ENCODE measurements at places on chromosomes 2 and 18.

GRCh38 chr2:216084547-216084946, 2.8 kb downstream of the TMEM169 start:
- DNase-seq, result no peak

- no peak for DNase-seq
These were observed 76.1 kb downstream of the MBP start for GRCh38 chr18:77056344-77057005.

DNA sequence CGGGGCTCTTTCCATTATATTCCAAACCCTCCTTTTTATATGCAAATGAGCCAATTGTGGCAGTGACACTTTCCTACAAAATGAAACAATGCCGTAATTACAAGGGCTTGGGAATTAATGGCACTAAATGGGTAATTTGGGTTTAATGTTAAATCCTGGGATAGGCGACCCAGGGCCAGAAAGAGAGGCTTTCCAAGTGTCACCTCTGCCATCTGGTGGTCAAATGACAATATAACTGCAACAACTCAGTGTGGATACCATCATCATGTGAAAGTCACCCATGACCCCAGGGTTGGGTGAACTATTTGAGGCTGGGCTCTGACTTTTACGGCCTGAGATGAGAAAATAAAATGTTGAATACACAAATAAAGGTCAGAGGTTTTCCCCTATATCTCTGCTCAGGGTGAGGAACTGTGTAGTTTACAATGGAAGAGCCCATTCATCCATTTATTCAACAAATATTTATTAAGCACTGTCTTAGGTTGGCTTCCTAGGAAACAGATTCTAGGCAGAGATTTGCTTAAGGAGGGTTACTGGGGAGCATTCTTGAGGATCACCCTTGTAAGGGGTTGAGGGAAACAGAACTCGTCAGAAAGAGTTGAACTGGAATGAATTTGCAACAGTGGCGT, 13.6 kb upstream of the THADA start:
- no peak for DNase-seq

- no peak for DNase-seq
These were observed 458 bp downstream of the HYCC2 start for GRCh38 chr2:201070948-201071478.

GRCh38 chr2:196260546-196260945, 89.2 kb upstream of the STK17B start:
- DNase-seq, result no peak

GRCh38 chr2:100237163-100237562, 85.1 kb downstream of the LONRF2 start:
- DNase-seq, result no peak

- no peak for DNase-seq
These were observed 96.3 kb downstream of the UPP2 start for GRCh38 chr2:158197940-158198339.

DNA sequence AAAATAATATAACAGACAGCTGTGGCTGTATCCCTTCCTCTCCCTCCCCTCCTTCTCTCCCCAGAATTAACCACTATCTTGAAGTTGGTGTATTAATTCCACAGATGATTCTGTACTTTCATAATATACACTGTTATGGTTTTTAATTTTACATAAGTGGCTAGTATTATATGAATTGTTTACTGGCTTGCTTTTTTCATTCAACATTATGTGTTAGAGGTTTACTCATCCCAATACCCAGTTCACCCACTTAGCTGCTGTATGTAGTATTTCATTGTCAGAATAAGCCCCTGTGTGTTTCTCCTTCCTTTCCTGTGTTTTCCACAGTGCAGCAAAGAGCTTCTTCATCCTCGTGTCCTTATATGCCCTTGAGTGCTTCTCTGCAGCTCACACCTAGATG, 75.6 kb upstream of the B3GNT7 start:
- DNase-seq, result no peak

GRCh38 chr18:74861154-74861553, 263.5 kb downstream of the ZNF407 start:
- no peak for DNase-seq

DNA sequence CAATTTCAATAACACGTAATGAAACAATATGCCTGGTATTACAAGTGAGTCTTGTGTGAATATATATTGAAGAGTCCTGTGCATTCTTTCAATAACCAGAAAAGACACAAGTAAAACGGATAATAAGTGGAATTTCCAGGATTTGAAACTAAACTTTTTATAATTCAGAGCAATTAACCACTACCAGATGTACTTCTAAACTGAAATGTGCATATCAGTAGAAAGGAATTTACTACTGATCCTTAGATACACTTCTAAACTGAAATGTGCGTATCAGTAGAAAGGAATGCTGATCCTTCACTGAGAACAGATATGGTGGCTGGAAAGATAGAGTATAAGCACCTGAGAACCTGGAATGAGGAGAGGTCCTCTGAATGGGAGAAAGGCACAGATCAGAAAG, 470.9 kb upstream of the SPHKAP start:
- no peak for DNase-seq

GRCh38 chr2:43898134-43898837, 59.5 kb downstream of the ABCG8 start:
- no peak for DNase-seq

DNA sequence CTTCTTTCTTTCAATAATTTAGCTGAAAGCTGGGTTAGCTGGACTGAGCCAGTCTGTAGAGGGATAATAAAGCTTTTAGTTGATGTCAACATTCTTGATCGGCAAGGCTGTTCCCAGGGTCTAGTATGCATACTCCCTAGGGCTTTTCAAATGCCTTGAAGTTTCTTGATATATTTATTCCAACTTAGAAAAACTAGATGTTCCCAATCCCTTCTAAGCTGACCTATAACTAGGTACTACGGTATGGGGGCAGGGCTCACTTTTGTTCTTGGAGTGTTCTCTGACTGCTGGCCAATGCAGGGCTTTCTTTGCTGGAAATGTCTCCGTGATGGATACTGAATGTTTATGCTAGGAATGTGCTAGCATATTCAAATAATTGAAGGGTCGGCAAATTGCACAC, 258.6 kb upstream of the TANK start:
- DNase-seq, result no peak

- DNase-seq, result no peak
These were observed 44.7 kb downstream of the ABCB11 start for GRCh38 chr2:168986398-168986943.

GRCh38 chr2:203688798-203689197, 17.6 kb upstream of the CD28 start:
- DNase-seq, result no peak

DNA sequence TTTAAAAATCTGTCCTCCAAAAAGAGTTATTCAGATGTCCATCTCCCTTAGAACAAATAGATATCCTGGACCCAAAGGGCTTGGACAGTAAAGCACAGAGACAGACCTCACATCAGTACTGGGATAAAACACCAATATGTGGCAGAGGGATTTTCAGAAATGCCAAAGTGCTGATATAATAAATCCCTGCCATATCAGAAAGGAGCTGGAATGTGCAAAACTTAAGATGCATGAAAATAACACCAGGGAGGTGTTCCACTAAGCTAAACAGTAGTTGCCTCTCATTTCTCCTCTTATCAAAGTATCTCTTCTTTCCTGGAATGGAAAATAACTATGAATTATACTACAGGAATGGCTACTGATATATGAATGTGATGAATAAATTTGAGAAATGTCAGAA, 13.2 kb downstream of the USP40 start:
- no peak for DNase-seq

GRCh38 chr18:29594493-29594892, 1417.6 kb upstream of the CDH2 start:
- DNase-seq, result no peak

DNA sequence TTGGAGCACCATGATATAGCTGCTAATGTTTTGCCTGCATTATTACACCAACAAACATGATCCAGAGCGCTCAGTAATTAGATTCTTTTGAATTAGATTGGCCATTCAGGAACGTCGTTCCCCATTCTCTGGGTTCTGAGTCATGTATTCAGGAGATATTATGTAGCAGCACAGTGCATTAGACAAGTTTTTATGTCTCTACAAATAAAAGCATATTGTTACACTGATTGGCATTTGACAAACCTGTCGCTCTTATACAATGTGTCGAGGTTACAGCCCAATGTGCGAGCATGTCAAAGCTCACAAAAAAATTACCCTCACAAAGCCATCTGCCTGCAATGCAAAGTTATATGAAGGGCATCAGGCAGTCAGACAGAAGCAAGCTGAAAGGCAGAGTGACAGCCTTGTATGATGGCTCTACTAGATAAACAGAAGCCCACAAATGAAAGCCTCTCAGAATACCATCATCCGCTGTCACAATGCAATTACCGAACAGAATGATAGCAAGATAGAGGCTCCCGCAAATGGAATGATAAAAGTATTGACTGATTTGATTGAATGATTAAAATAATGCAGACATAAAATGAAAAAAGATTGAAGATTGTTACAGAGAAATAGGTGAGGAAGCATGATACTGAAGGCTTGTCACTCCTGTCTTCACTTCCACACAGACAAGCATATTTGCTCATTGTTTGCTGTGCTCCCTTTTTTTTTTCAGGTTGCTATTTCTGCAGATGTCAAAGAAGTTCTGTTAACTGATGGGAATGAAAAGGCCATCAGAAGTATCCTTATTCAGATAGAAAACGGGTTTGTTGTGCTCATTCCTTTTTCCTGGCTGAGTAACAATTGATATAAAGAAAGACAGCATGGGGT, 234.6 kb upstream of the SIX3 start:
- no peak for DNase-seq

GRCh38 chr18:65057439-65058083, 693.3 kb upstream of the CDH7 start:
- DNase-seq, result no peak

- no peak for DNase-seq
These were observed 326.2 kb upstream of the SOX11 start for GRCh38 chr2:5365871-5366461.

DNA sequence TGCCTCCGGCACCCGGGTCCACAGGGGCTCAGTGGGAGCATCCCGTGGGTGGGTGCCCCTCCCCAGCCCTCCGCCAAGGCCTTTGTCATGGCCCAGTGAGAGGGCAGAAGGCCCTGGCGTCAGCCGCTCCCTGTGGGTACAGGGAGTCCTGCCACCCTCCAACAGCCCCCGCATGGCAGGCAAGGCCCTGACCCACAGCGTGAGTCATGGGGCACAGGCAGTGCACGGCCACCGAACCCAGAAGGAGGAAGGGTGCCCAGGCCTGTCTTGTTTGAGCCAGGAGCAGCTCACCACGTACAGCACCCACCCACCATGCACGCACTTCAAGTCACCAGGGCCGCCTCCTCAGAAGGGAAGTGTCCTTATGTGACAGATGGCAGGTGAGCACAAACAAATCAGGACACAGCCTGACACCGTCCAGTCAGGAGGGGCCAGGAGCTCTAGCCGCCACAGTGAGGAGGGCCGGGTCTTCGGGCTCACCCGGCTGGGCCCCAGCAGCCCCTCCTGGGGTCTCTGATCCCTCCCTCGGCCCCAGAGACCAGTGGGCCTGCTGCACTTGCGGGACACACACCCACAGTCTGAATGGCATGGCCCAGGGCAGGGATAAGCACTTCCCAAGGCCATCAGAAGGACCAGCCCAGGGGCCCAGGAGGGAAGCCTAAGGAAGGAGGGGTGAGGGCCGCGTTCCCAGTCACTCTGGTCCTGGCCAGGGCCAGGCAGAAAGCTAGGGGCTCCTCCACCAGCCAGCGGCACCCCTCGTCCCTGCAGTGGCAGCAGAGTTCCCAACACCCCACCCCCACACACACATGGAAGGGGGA, 25.8 kb downstream of the BIN1 start:
- DNase-seq, result no peak

DNA sequence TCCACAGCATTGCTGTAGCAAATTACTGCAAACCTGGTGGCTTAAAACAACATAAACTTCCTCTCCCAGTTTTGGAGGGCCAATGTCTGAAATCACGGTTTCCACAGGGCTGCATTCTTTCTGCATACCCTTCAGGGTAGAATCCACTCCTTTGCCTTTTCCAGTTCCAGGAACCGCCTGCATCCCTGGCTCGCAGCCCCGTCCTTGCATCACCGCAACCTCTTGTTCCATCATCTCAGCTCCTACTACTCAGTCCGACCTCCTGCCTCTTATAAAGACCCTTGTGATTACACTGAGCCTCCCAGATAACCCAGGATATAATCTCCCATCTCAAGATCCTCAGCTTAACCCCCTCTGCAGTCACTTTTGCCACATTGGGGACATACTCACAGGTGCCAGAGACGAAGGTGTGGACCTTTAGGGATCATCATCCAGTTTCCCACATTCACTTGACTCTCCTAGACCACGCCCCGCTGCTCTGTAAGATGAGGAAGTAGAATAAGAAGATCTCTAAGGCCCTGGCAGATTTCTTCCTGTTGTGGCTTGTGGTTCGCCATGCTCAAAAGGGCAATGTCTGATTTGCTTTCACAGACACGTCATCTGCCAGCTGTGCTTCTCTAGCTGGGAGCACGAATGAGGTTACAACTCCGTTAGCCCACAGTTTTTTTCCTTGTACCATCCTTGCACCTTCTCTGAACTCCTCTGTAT, 103.6 kb upstream of the AGAP1 start:
- DNase-seq, result peak; percentile 9

- no peak for DNase-seq
These were observed 415.9 kb downstream of the SLC4A3 start for GRCh38 chr2:220043155-220043989.

DNA sequence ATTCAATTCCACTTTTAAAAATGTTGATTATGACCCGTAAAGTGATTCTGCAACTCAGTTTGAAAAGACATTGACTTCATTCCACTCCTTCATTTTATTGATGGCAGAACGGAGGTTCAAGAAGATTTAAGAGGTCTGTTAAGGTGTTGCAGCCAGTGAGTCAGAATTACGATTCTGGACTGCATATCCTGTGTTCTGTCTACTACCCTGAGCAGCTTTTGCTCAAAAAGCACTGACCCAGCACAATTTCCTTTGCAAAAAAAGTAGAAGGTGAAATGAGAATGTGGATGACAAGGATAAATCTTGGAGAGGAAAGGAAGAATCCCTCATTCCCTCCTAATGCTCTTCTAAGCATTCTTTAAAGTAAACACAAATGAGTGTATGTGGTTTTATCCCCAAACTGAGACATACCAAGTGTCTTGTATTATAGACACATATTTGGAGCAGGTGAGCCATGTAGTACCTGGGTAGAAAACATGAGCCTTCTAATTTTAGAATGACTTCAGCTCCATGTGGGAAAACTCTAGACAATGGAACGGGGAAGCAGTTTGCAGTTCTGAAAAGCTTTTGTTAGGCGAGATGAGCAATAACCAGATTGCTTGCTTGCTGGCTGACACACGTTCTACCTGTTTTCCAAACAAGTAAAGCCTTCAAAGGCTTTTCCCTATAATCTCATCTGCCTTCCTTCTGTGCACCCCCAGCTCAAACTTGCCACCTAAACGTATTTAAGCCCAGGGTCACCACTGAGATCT, 44.7 kb downstream of the TGFA start:
- DNase-seq, result no peak
